ENCODE measurements at places on chromosomes 5 and 9.

DNA sequence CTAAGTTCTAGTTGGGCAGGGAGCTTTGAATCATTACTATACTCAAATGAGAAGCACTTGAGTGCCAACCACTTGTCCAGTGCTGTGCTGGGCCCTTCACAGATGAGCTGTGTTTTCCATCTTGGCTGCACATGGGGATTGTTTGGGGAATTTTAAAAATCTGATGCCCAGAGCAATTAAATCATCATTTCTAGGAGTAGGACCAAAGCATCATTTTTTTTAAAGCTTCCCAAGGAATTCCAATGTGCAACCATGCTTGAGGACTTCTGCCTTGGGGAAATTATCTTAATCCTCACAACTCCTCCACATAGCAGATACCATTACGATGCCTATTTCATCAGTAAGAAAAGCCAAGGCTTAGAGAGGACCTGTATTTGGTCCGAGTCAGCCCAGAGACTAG, 131.4 kb downstream of the TMEM174 start:
- no peak for DNase-seq

DNA sequence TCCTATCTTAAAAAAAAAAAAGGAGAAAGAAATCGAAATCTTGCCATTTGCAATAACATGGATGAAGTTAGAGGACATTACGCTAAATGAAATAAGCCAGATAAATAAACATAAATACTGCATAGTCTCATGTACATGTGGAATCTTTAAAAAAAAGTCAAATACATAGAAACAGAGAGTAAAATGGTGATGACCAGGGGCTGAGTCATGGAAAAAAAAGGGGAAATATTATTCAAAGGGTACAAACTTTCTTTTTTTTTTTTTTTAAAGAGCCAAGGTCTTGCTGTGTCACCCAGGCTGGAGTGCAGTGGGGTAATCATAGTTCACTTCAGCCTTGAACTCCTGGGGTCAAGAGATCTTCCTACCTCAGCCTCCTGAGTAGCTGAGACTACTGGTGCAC, 310.1 kb downstream of the ZNF608 start:
- no peak for DNase-seq

GRCh38 chr5:132224716-132225115, 2.9 kb downstream of the P4HA2 start:
- DNase-seq, result peak; percentile 13

GRCh38 chr5:167008705-167009104, 1282.7 kb upstream of the WWC1 start:
- no peak for DNase-seq
